Stimulated activated CD8-positive, alpha-beta memory T cell treated with anti-CD3 and anti-CD28 coated beads, Interleukin-15, amount 100 ng/mL, for 4 hours (primary cell): ENCODE measurements at places on chromosomes 11 and 22.

DNA sequence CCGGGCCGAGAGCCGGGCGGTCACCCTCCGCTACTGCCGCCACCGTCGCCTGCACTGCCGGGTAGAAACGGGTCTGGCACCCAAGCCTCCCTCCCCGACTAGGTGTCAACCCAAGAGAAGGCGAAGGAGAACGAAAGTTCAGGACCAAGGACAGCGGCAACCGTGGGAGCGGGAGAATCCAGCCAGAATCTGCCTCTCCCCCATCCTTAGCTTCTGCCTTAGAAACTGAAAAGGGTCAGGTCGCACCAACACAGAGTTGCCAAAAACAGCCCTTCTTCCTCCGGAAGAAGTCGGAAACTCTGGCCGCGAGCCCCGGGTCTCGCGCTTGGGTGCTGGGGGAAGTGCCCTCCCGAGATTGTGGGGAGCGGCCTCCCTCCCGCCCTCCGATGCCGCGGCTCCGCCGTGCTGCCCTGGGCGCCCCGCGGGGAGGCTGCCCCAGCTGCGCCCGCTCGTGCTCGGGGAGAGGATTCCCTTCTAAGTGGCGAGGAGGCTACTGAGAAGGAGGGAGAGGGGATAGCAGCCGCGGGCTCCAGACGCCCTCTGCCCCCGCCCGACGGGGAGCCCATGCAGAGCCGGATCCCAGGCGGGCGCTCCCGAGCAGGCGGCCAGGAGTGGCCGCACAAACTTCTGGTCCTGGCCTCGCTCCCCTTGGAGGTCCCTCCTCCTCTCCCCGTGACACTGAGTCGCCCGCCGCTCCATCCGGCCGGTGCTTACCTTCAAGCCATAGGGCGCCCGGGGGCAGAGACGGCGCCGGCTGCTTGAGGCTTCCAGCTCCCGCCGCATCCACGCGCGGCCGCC is 637 bp downstream of the DRD2 start:
- DNase-seq, result no peak

DNA sequence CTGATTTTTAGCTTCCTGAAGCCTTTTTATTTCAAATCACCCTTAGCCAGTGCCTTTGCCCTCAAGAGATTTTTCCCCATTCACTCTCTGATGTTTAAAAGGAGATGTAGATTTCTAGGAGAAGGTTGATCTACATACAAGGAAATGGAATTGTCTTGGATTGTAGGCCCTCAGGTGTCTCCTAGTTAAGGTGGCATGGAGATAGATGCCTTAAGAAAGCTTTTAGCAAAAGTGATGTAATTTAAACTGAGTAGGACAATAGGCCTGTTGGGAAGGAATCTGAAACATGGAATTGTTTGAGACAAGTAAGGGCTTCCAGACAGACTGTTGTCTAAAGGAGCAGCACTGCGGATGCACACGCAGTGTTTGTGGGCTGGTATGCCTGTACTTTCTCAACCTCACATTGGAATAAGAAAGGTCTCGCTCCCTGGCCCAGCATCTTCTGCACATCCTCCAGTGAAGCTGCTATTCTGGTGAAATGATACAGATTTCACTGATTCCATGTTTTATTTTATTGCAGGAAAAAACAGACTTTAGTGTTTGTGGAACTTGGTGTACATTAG is 69.8 kb upstream of the SLC25A18 start:
- no peak for DNase-seq

GRCh38 chr22:35424081-35424480 is 24.1 kb downstream of the MCM5 start:
- DNase-seq, result no peak

- no peak for DNase-seq
Observed at GRCh38 chr11:70888061-70888460, 364.3 kb downstream of the SHANK2 start.

GRCh38 chr22:29621761-29622526 is 18.5 kb downstream of the NF2 start:
- no peak for DNase-seq

- no peak for DNase-seq
Observed at GRCh38 chr22:46815132-46815531, 52.7 kb downstream of the TBC1D22A start.

DNA sequence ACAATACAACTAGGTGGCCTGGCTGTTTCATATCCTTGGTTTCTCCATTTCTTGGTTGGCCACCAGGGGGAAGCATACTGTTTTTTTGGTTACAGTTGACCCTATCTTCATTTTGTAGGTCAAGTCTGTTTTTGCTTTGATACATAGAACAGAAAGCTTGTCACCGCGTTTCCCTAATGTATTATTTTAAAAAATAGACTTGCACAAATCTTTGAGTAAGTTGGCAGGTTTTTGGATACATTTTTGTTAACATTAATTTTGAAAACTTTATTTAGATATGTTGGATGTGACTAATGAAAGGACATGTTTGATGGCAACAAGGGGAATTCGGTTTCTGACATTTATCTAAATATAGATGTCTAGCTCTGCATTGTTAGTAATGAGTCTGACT is 3.0 kb downstream of the NCR3LG1 start:
- peak; percentile 36 for DNase-seq
